ENCODE measurements at places on chromosomes 6 and 20.

DNA sequence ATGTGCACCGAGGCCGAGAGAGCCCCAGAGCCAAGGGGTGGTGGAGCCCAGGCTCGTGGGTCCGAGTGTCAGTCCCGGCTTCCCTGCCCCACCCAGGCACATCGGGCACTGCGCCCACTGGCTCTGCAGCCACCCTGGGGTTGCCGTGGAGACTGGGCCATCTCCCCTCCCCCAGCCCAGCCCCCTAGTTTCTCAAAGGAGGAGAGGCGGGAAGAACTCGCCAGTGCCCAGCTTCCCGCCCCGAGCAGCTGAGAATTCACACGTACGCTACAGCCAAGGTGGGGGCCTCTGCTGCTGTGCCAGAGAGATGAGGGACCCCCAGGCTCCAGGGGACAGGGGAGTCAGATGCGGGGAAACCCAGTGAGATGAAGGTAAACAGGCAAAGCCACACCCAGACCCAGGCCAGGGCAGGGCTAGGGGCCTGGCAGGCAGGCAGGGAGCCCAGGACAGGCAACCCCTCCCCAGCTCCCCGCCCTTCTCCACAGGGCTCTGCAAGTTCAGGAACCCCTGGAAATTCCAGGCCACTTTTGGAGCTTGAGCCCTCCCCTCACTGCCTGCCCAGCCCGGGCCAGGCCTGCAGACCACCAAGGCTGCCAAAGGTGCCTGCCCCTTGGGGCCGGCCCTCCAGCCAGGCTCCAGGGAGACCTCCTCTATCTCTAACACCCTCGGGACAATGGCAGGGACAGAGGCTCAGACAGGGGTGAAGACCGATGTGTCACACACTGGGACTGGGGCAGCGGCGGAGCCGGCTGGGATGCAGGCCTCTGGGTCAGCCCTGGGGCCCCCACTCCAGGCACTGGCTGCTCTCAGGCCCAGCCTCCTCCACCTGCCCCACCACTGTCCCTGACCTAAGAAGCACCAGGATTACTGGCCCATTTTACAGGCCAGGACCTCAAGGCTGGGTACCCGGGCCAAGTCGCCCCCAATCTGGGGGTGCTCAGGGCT is 6.0 kb downstream of the LAMA5 start:
- DNase-seq = no peak

DNA sequence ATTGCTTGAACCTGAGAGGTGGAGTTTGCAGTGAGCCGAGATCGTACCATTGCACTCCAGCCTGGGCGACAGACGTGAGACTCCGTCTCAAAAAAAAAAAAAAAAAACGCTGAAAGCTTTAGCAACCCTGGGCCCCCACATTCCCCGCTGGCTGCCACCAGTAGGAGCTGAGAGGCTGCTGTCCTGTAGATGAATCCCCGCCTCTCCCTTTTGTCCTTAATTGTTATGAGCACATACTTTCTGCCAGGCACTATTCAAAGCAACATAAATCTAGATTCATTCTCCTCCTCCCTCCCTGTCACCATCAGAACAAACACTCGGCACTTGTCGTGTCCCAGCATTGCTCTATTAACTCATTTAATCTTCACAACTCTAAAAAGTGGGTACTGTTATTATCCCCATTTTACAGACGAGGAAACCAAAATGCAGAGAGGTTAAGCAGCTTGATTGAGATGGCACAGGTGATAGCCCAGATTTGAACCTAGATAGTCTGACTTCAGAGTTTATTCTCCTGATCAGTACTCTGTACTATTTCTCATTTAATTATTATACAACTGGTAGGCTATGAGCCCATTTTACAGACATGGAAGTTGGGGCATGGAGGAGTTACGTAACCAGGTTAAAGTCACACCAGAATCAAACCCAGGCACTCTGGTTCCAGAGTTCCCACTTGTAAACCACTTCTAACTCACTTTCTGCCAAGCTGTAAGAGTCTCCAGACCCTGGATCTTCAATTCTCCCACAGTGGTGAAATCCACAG is 97.4 kb downstream of the EYA2 start:
- no peak for DNase-seq

- DNase-seq = no peak
Observed at GRCh38 chr6:131125431-131125830, 9.8 kb upstream of the AKAP7 start.

DNA sequence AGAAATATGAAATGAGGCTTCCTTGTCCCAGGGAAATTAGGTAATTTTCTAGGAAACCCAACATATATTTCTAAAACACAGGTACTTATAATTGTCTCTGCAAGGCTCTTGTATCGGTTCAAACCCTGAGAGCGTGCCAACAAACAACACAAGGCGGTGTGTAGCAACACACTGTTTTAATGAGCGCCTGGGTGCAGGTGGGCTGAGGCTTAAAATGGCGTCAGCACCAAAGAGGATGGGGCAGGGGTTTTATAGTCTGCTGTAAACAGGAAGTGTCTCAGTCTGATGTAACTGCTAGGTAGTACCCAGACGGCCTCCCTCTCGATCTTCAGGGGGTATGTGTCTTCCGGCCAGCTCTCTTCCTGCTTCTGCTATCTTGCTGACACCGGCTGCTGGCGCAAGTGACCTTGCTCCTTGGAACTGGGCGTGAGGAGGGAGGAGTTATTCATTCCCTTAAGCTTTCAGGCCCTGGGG is 69.7 kb downstream of the EPB41L2 start:
- DNase-seq = no peak

GRCh38 chr6:138520463-138520862 is 21.2 kb upstream of the NHSL1 start:
- DNase-seq = no peak

DNA sequence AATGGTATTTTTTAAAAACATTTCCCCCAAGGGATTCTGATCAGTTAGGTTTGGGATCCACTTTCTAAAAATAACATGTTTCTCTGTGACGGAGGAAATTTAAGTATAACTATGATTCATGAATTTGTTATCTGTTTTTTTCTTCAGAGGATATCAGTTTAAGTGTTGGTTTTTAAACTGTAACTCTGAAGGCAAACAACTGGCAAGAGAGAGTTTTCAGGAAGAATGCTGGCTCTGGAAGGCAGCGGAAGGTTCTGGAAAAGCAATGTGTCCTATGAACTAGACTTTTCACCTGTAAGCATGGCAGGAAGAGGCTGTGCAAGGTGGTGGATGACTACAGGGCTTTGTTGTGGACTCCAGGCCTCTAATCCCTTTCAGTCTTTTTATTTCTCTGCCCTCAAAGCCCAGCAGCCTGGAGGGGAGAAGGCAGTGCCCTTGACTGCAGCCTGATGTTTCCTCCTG is 153.1 kb downstream of the GMPR start:
- no peak for DNase-seq

- DNase-seq = no peak
Observed at GRCh38 chr6:20180935-20181334, 31.3 kb downstream of the MBOAT1 start.

GRCh38 chr6:15305496-15305895 is 59.6 kb downstream of the JARID2 start:
- no peak for DNase-seq

- no peak for DNase-seq
Observed at GRCh38 chr20:44990425-44990824, 24.1 kb downstream of the STK4 start.

DNA sequence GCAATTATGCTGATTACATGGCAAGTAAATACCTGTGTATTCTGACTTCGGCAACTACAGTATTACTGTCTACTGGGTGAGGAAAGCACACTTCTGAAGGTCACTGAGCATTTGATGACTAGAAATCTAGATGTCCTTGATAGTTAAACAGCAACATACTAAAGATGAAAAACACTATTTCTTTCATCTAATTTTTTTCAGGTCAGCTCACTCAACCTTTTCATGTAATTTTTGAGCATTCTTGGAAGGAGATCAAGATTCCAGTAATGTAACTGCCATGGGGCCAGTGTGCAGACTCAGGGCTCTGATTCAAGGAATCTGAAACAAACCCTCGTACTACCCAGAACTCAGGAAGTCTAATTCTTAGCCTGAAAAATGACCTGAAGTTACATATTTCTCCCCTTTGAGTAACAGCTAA is 222.6 kb upstream of the TAB2 start:
- DNase-seq = no peak

DNA sequence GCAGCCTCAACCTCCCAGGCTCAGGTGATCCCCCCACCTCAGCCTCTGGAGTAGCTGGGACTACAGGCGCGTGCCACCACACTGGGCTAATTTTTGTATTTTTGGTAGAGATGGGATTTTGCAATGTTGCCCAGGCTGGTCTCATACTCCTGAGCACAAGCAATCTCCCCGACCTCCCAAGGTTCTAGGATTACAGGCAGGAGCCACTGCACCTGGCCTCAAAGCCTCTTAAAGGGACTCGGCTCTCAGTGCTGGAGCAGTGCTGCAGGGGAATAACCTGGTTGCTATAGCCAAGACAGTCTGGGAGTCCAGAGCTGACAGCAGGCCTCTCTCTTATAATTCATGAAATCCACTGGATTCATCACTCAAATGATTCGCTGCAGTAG is 17.0 kb downstream of the GHRH start:
- DNase-seq = no peak

- DNase-seq = no peak
Observed at GRCh38 chr6:37717836-37718251, 20.2 kb upstream of the MDGA1 start.

GRCh38 chr20:60040471-60041162 is 82.4 kb downstream of the CDH26 start:
- DNase-seq = no peak

DNA sequence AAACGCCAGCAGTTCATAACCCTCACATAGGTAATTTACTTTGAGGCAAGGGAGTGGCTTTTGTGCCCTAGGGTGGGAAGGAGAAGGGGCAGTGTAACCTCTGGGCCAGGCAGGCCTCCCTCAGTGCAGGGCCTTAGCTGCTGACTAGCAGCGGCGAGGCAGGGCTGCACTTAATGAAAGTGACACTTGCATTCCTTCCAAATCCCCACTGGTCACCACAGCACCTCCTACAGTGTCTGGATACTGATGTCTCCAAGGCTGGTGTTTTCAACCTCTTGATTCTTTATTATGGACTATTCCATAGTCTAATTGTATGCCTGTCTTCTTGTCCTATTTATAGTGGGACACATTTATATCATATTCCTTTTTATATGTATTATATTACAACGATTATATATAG is 152.7 kb downstream of the LY86 start:
- DNase-seq = no peak

GRCh38 chr20:40959325-40960092 is 69.1 kb upstream of the TOP1 start:
- DNase-seq = no peak

DNA sequence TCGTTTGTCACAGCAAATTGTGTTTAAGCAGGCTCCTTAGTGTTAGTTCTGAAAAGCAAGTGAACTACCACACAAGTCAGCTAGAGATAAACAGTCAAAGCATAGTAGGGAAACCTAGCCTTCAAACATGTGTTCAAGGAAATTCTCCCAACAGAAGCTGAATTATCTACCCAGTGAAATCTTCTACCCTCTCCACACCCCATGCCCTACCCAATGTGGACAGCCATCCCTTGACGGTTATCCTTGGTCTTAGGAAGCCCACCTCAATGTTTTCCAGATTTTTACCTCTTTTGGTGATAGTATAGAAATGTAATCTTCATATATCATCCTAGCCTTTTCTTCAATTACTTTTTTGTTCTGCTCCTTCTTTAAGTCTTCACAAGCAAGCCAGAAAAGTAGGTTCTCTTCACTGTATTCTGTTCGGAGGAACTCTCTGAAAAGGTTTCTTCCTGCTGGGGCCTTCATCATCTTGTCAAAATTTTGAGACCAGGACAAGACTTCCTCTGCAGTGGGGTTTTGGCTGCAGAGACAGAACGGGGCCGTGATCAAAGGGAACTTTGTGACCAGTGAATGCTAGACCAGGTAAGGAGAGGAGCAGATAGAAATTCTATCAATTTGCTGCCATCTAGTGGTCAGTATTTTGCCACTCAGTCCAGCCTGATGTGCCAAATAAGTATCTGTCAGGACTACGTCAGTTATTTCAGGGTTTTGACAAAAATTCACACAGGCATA is 21.6 kb upstream of the MTRF1L start:
- DNase-seq = no peak

DNA sequence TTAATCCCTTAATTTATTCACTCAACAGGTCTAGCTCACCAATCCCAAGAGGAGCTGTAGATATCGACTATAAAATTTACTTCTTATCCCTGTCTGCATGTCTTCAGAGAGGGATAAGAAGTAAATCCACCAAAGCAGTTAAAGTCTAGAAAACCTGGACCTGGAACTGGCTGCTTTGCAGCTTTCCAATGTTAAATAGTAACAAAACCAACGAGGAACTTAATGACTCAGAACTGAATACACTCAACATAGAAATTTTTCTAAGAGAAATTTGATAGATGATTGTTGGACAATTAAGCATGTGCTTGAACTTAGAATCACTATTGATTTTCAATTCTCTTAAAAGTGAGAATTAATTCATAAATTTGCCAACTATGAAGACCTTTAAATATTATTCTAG is 11.5 kb upstream of the TMEM244 start:
- DNase-seq = no peak

DNA sequence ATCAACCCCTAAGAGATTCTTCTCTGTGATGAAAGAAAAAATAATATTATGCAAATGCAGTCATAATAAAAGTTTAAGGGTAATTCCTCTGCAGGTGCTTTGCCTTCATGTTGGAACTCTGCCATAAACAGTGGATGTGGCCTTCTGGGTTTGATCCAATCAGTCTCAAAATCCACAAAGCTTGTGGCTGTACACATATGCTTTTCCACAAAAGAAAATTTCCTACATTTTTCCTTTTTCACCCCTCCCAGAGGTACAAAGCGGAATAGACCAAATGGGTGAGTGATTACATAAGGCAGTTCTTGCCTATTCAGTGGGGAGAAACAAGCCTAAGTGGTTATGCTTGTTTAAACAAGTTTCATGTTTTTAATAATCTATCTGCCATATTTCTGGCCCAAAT is 16.7 kb downstream of the CALHM5 start:
- no peak for DNase-seq

DNA sequence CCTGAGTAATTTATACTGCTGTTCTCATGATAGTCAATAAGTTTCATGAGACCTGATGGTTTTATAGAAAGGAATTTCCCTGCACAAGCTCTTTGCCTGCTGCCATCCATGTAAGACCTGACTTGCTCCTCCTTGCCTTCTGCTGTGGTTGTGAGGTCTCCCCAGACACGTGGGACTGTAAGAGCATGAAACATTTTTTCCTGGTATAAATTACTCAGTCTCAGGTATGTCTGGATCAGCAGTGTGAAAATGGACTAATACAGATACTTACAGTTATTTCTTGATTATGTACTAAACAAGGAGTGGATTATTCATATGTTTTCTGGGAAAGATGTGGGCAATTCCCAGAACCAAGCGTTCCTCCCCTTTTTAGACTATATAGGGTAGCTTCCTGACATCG is 1.9 kb upstream of the TRIM38 start:
- no peak for DNase-seq
